ENCODE measurements at places on chromosomes 12 and 14. TPM values are rescaled to one million over a fixed set of nuclear protein-coding genes. Genes with fewer than 3 reads are reported as not detected.

MIP gene
- not detected for total RNA-seq

ERBB3 gene
- 2.3 TPM for total RNA-seq

SERPINA4 gene
- not detected for total RNA-seq

CYP46A1 gene
- 0.13 TPM for total RNA-seq

LTBP2 gene
- total RNA-seq = 0.28 TPM

PPM1H gene
- not detected for total RNA-seq

TAPBPL gene
- 45.0 TPM for total RNA-seq

AMN gene
- 0.20 TPM for total RNA-seq

KRT73 gene
- total RNA-seq = not detected

GRCh38 chr12:89181271-89181920 is 170.9 kb downstream of the DUSP6 start:
- peaks cover 53% of the 10 kb centered on the region for H3K4me1 ChIP-seq
- H3K4me3 ChIP-seq = no peak overlapping the region
- no peaks in the 10 kb centered on the region for H3K27me3 ChIP-seq
- DNase-seq = no peak

GRCh38 chr12:59499774-59500173 is 96.1 kb upstream of the SLC16A7 start:
- DNase-seq = no peak
- H3K27me3 ChIP-seq = no peaks in the 10 kb centered on the region
- H3K4me3 ChIP-seq = no peak overlapping the region

DNA sequence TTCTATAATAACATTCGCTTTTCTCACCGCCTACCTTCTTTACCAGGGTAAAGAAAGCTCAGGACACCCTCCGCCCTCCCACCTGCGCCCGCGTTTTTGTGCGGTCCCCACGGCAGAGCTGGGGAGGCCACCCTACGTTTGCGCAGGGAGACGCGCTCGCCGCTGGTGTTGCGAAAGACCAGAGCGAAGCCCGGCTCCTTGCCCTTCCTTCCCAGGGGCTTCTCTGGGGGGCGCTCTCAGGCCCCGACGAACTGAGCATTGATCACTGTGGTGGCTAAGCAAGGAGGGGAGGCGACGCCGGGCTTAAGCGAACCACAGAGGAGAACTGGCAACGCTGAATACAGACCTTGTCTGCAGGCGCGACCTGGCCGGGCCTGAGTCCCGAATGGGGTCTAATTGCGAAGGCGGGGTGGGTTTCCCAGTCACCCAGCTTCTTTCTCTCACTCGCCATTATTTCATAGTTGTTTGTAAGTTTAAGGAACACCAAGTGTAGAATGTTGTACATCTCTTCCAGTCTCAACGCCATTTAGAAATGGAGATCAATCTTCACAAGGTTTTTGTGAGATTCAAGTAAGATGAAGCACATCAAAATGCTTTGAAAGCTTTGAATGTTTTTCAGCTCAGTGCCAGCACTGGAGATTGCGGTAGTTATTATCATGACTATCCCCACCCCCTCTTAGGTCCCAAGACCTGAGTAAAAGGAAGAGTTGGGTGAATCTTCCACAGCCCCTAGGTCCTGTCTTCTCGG is 1.7 kb upstream of the NKX2-1 start:
- H3K27me3 ChIP-seq = peaks cover 74% of the 10 kb centered on the region
- H3K4me3 ChIP-seq = no peak overlapping the region
- H3K27ac ChIP-seq = no peak overlapping the region
- H3K36me3 ChIP-seq = peaks cover 1% of the 10 kb centered on the region

- no peak for DNase-seq
- peaks cover 21% of the 10 kb centered on the region for H3K4me1 ChIP-seq
- peaks cover 2% of the 10 kb centered on the region for H3K36me3 ChIP-seq
Measured at GRCh38 chr12:3959799-3960560, 86.8 kb upstream of the PARP11 start.

- no peak overlapping the region for H3K27ac ChIP-seq
- H3K4me1 ChIP-seq = peaks cover 38% of the 10 kb centered on the region
- H3K27me3 ChIP-seq = no peaks in the 10 kb centered on the region
- peaks cover 64% of the 10 kb centered on the region for H3K36me3 ChIP-seq
- H3K4me3 ChIP-seq = no peak overlapping the region
Measured at GRCh38 chr14:59490756-59491155, 6.4 kb downstream of the JKAMP start.

GRCh38 chr14:47590767-47591495 is 84.5 kb downstream of the MDGA2 start:
- H3K4me1 ChIP-seq = no peaks in the 10 kb centered on the region
- no peak for DNase-seq
- no peak overlapping the region for H3K27ac ChIP-seq

DNA sequence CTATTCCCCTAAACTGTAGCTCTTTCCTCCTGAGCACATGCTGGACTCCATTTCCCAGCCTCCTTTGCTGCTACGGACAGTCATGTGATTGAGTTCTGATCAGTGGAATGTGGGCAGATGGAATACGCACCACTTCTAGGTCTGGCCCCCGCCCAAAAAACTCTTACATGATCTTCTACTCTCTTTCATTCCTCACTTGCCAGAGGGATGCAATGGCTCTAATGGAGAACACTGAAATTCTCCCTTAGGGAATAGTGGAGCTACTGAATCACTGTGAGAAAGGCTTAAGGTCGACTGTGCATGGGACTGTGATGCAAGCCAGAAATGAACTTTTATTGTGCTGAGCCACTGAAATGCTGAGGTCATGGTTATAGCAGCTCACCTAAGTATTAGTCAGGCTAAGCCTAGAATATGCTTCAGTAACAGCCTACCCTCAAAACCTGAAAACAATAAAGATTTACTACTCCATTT is 13.0 kb upstream of the TMED2 start:
- H3K27ac ChIP-seq = no peak overlapping the region
- H3K4me1 ChIP-seq = peaks cover 8% of the 10 kb centered on the region
- DNase-seq = no peak
- H3K36me3 ChIP-seq = no peaks in the 10 kb centered on the region

GRCh38 chr12:64633940-64634337 is 23.6 kb downstream of the RASSF3 start:
- peaks cover 58% of the 10 kb centered on the region for H3K4me1 ChIP-seq
- H3K36me3 ChIP-seq = peaks cover 64% of the 10 kb centered on the region
- no peaks in the 10 kb centered on the region for H3K27me3 ChIP-seq
- peak overlapping the region; percentile 49 for H3K27ac ChIP-seq

DNA sequence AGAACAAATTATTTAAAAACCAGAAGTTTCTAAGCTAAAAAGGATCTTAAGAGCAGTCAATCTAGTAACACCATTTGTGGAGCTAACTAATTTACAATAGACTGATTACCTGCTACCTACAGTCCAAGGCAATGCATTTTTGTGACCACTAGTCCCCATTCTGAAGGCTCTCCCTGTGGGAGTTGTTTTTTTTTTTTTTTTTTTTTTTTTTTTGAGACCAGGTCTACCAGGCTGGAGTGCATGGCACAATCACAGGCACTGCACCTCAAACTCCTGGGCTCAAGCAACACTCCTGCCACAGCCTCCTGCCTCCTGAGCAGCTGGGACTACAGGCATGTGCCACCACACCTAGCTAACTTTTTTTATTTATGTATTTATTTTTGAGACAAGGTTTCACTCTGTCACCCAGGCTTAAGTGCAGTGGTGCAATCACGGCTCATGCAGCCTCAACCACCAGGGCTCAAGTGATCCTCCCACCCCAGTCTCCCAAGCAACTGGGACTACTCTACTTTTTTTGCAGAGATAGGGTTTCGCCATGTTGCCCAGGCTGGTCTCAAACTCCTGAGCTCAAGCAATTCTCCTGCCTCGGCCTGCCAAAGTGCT is 3.9 kb downstream of the GNPTAB start:
- H3K27me3 ChIP-seq = no peaks in the 10 kb centered on the region
- H3K27ac ChIP-seq = no peak overlapping the region
- H3K4me1 ChIP-seq = peaks cover 72% of the 10 kb centered on the region
- DNase-seq = no peak
- H3K36me3 ChIP-seq = peaks cover 6% of the 10 kb centered on the region
- no peak overlapping the region for H3K4me3 ChIP-seq

DNA sequence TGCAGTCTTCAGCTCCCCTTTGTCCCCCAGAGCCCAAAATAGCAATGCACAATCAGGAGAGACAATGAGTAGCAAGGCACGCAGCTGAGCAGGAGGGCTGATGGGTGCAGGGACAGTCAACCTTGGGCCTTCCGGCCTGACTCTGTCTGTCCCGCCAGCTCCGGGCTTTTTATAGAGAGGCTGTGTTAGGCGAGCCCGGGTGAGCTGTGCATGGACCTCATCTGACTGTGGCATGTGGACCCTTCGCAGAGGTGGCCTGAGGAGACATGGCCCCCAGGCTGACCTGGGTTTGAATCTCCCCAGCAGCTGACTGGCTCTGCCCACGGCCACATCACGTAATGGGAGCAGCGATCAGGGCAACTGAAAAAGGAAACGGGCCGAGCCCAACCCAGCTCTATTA is 177.9 kb downstream of the TSPAN9 start:
- no peaks in the 10 kb centered on the region for H3K36me3 ChIP-seq
- H3K4me3 ChIP-seq = no peak overlapping the region
- no peak for DNase-seq
- H3K4me1 ChIP-seq = no peaks in the 10 kb centered on the region
- peaks cover 4% of the 10 kb centered on the region for H3K27me3 ChIP-seq
- H3K27ac ChIP-seq = no peak overlapping the region

- H3K36me3 ChIP-seq = peaks cover 29% of the 10 kb centered on the region
- H3K4me1 ChIP-seq = peaks cover 49% of the 10 kb centered on the region
- no peaks in the 10 kb centered on the region for H3K27me3 ChIP-seq
- peak overlapping the region; percentile 40 for H3K4me3 ChIP-seq
- peak overlapping the region; percentile 22 for H3K27ac ChIP-seq
Measured at GRCh38 chr14:20988717-20989470, 886 bp upstream of the METTL17 start.

- peaks cover 12% of the 10 kb centered on the region for H3K27me3 ChIP-seq
- no peak for DNase-seq
- H3K27ac ChIP-seq = no peak overlapping the region
Measured at GRCh38 chr14:66072190-66073084, 413.7 kb upstream of the CCDC196 start.

GRCh38 chr12:123713823-123714585 is 1.9 kb downstream of the ATP6V0A2 start:
- H3K27me3 ChIP-seq = no peaks in the 10 kb centered on the region
- H3K36me3 ChIP-seq = peaks cover 4% of the 10 kb centered on the region
- DNase-seq = peak; percentile 29
- H3K27ac ChIP-seq = peak overlapping the region; percentile 81

DNA sequence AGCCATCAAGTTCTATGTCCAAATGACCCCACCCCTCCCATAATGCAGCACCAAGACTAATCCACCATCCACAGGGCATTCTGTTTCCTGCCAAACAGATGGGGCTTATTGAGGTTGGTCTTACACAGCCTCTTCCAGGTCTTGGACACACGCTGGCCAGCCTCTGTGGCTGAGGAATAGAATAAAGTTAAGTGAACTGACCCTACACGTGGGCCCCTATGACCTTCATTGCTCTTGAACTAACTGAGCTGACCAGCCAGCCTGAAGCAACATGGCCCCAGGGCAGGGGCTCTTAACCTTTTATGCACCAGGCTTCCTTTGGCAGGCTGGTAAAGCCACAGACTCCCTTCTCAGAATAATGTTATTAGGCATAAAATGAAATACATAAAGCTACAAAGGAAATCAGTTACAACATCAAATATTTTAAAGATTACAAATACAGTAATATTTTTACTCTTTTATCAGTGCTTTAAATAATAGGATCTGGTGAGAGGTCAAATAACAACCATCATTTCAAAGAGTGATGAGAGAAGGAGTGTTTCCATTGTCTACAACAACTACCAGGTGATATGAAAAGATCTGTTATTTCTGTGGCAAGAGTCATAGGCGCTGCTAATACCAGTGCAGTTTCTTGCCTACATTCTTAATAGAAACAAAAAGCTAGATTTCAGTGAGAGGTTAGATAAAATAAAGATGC is 192.9 kb upstream of the NUDT4 start:
- no peaks in the 10 kb centered on the region for H3K36me3 ChIP-seq
- H3K27me3 ChIP-seq = peaks cover 2% of the 10 kb centered on the region
- peak overlapping the region; percentile 50 for H3K27ac ChIP-seq
- peaks cover 11% of the 10 kb centered on the region for H3K4me1 ChIP-seq
- no peak for DNase-seq
- H3K4me3 ChIP-seq = no peak overlapping the region

DNA sequence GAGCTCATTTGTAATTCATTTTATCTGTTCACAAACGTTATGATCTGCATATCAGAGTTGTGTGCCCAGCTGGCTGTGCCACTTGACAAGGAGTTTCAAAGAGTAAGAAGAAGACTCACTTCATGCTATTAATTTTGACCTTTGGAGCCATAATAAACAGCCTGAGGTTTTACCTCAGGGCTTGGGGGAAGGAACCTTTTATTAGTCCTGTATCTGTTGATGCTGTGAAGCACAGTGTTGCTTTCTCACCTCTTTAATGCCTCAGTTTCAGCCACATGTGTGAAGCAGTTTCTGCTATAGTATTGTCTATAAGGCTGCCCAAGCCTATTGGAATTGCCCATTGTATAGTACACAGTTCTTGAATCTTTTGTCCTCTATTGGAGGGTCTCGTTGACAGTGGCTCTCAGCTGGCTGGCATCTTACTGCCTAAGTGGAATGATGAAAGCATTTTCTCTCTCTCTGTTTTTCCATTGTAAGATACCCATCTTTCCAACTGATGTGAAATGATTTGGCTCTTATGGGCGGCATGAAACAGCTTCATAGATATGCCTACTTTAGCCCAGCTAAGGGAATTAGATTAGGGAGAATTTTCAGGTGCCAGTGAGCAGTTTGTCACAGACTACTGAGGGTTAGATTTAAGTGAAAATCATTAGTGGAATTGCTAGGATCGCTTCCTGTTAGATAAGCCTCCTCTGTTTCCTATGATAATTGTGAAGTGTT is 34.7 kb downstream of the GPATCH2L start:
- DNase-seq = no peak
- H3K4me1 ChIP-seq = peaks cover 2% of the 10 kb centered on the region
- no peaks in the 10 kb centered on the region for H3K27me3 ChIP-seq
- peaks cover 56% of the 10 kb centered on the region for H3K36me3 ChIP-seq

DNA sequence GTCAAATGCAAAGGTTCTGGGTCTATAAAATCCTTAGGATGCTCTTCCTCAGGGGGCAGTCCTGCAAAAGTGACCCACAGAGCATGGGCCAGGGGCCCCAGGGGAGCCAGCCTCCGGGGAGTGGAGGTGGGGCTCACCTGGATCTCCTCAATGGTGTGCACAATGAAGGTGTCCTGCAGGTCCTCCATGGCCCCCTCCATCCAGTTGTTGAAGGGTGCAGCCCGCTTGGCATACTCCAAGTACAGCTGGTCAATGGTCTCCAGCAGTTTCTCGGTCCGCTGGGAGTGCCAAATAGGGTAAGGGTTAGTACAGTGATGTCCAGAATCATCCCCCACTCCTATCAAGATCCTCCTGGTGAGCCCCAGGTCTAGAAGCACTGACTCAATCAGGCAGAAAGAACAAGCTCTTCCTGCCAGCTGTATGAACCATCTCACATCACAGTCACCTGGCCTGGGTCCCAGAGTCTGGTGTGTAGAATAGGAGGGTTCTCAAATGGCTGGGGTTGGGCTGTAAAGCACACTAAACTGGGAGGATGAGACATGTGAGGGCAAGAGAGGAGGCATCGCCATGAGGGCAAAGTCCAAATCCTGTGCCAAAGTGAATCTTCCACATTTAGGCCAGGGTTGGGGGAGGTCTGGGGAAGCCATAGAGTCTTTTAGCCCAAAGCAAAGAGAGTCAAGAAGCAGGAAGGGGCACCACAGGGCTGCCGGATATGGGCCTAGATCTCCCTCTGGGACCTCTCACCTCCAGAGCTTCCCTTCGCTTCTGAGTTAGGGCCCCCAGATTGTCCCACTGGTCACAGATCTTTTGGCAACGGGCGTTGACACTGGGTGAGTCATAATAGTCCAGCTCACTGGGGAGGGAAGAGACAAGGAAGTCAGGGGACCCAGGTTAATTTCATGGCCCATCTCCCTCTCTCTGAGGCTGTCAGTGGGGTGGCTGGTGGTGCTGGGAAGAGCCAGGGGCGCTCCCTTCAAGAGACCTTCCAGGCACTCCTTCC is 91.5 kb upstream of the ZFP36L1 start:
- no peak for DNase-seq
- peaks cover 17% of the 10 kb centered on the region for H3K36me3 ChIP-seq
- H3K4me1 ChIP-seq = no peaks in the 10 kb centered on the region
